ENCODE measurements at places on chromosomes 1 and 21.

- DNase-seq: no peak
Measured at GRCh38 chr1:234495231-234495990, 16.4 kb upstream of the TARBP1 start.

DNA sequence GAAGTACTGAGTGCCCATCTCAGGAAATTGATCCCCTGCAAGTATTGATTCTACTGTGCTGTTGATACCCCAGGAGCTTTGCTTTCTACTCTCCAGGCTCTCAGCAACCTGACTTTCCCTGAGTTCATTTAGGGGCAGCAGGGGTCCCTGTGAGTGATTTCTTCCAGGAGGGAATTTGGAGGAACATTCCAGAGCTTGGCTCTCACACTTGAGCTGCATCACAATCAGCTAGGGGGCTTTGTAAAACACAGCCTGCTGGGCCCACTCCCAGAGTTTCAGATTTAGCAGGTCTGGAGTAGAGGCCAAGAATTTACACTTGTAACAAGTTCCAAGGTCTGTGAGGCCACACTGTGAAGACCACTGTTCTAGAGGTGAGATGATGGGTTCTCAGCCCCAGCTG, 16.1 kb upstream of the ACTL8 start:
- DNase-seq: no peak

GRCh38 chr1:107766533-107766932, 198.4 kb downstream of the VAV3 start:
- DNase-seq: no peak

- no peak for DNase-seq
Measured at GRCh38 chr1:212930986-212931678, 19.2 kb upstream of the VASH2 start.

GRCh38 chr1:118979754-118980575, 8.2 kb downstream of the TBX15 start:
- DNase-seq: no peak

DNA sequence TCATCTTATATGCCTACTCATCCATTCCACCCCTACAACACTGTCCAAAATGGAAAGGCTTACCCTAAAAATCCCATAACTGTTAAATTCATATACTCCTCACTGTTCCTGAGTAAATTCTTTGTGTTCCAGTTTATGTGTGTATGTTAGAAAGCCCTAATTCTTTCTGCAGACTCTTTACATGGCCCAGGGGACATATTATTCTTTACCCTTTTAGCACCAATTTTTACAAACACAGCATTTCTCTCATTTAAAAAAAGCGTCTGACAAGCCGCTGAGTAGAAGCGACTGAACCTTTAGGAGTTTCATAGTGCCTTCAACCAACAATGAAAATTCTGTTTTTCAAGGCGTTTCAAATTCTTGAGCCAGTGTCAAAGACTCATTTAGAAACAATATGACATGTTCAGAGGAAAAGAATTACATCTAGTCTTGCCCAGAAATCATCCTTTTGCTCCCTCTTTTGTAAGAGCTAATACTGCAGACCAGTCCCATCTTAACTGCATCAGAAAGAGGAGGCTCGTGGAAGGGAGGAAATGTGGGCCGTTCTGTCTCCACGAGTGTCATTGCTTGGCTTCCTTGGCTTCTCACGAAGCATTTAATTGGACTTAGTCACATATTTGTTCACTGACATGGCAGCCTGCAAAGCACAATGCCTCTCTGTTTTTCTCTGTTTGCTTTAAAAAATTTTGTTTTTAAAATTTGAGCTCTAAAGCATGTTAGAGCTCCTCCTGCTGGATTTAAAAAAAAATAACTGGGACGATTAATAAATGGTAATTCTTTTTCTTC, 21.3 kb upstream of the C1orf105 start:
- peak; percentile 45 for DNase-seq

DNA sequence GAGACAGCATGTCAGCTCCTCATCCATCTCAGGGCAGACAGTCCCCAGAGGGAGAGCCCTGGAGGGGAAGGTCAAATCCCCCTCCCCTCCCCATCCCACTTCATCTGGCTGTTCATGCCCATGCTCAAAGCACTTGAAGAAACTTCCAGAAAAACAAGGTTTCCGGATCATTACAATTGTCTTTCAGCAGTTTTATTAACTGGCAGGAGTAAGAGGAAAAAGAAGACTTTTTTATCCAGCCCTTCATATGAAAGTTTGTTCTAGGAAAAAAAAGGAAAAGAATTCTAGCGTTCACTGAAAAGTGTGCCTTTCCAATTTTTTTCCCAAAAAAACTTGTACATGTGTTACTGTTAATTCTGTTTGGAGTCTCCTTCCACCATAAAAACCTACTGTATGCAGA, 145.7 kb upstream of the TIAM1 start:
- no peak for DNase-seq

- DNase-seq: no peak
Measured at GRCh38 chr1:43875331-43875730, 58.3 kb upstream of the ARTN start.

DNA sequence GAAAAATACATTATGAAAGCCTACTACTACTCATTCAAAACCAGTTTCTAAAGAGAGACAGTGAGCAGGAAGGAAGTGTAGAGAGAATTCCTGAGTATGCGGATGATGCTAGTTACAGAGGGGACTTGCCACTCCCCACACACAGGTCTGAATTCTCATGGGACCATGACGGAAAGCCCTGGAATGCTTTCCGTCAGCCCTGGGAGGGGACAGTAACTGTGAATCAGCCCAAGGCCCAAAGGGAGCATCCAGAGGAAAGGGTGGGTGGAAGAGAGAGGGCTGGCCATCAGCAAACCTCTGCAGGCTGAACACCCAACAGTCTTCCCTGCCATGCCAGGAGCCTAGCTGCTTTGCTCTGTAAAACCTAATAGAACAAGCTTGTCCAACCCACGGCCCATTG, 36.4 kb downstream of the RCSD1 start:
- DNase-seq: peak; percentile 77

DNA sequence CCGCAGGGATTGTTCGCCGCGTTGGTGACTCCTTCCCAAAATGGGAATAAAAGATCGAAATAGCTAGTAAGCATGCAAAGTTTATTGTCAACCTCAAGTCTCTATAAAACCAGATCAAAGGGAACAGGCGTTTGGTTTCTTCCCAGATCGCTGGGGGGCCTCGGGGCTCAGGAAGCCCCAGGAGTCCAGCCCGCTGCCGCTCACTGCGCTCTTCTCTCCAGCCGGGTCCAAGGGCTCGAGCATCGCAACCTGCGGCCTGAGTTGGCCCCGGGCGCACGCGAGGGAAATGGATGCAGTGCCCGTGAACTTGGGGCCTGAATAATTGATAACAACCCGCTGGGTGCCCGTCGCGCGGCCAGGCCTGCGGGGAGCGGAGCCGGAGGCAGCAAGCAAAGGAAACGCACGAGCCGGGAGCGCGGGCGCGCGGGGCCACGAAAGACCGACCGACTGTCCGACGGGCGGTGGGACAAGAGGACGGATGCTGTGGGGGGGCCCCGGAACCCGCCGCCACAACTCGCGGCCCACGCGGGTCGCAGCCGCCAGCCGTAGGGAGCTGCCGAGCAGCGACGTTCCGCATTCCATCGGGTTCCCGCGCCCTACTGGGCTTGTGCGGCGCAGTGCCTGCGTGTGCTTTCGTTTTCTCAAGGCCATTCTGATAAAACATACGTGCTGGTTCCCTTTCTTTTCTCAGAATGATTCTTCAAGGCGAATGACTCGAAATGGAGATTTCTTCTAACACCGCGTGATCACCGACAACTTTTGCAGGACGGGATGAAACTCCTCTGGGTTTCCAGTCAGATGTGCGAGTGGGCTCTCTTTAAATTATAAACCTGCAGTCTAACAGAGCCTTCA, 14.0 kb upstream of the ALX3 start:
- no peak for DNase-seq

- DNase-seq: no peak
Measured at GRCh38 chr1:232137066-232137465, 492.9 kb downstream of the SIPA1L2 start.
